Esophagus squamous epithelium (tissue), 5 donors: ENCODE measurements at places on chromosomes 2 and 18.

DNA sequence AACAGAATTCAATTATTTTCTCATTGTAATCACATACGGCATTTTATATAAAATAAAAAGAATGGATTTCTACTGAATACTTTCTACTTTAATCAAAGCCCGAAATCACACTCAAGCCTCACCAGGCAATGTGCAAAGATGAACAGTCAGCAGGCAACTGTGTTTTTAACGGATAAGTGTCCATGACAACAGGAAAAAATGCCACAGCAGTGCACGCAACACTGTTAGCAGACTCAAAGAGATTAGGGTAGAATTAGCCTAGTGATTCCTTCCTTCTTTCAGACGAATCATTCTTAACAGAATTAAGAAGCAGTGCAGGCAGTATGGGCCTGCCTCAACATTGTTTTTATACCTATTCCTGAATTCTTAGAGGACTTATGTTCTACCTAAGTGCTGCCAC is 135.6 kb downstream of the CDH2 start:
- no peak for DNase-seq

GRCh38 chr2:232876978-232877441 is 6.9 kb downstream of the SNORC start:
- no peak for DNase-seq

- DNase-seq, result no peak
Observed at GRCh38 chr18:46920653-46921052, 3.3 kb downstream of the KATNAL2 start.

DNA sequence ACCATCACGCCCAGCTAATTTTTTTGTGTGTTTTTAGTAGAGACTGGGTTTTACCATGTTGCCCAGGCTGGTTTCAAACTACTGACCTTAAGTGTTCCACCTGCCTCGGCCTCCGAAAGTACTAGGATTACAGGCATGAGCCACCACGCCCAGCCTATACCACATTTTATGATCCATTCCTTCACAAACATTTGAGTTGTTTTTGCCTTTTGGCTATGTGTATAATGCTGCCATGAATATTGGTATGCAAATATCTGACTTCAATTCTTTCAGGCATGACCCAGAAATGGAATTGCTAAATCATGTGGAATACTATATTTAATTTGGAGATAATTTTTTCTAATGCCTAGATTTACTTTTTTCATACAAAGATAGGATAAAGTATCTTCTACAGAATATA is 68.6 kb downstream of the TTC27 start:
- DNase-seq, result no peak

DNA sequence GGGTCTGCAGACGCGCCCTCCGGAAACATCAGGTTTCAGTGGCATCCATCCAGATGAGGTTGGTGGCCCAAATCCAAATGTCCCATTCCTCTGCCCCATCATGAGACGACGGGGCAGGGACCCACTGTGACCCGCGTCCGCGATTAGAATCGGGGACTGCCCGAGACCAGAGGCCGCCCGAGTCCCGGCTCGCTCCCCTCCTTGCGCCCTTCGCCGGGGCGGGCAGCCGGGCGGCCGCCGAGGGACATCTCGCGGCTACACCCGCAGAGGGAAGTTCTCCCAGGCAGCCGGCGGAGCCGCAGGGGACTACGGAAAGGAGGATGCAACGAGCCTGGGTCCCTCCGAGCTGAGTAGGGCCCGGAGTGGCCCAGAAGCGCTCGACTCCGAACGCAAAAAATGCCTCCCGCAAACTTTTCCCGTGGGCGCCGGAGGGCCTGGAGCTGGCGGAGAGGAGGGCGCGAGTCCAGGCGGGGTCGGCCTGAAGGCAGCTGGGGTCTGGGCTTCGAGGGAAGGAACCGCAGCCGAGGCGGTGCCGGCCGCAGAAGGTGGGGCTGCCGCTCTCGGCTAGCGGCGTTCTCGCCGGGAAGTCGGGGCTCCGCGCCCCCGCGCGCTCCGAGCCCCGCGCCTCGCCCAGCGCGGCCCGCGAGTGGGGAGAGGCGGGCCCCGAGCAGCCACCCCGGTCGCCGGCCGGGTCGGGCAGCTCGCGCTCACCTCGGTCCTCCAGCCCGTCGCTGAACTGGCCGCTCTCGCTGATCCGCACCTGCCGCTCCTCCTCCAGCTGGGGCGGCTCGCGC is 580 bp downstream of the TMEM163 start:
- DNase-seq, result no peak

DNA sequence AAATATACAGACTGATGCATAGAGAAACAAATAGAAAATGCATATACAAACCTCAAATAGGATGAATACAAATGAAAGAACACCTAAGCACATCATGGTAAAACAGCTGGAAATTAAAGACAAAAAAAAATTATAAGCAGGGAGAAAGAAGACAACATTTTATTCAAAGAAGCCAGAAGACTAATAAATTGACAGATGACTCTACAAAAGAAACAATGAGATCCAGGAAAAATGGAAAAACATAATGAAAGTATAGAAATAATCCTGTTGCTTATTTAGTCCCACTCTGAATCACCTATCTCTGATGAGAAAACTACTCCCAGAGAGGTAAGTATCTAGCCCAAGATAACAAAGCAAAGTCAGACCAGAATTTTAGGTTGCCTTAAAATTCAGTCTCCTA is 143.4 kb downstream of the RBM43 start:
- no peak for DNase-seq

DNA sequence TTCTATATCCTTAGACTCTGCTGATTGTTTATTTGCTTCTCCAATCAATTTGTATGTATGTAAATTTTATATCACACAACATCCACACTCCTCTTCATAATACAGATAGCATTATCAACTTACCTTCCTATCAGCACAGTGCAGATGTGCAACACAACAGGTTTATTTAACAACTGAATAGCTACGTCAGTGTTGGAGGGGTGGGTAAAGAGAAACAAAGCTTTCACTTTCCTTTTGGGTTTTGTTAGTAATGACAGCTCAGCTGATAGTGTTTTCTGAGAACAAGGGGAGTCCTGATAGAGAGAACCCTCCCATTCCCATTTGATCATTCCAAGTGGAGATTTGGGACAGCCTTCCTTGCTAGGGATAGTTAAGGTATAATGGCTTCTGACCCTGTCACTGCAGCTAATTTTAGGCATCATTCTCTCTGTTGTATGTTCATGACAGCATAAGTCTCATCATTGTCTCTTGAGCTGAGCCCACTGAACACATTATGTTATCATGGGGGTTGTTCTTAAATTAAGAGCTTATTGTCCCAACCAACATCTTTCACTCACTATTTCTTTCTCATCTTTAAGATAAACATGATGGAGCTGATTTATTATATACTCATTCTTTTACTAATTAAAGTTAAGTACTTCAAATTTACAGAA is 227.7 kb downstream of the GPD2 start:
- no peak for DNase-seq

GRCh38 chr18:36702401-36703013 is 126.3 kb downstream of the TPGS2 start:
- DNase-seq, result no peak

GRCh38 chr2:28350196-28350595 is 42.5 kb upstream of the FOSL2 start:
- no peak for DNase-seq

GRCh38 chr2:29228947-29229346 is 113.7 kb downstream of the CLIP4 start:
- no peak for DNase-seq

DNA sequence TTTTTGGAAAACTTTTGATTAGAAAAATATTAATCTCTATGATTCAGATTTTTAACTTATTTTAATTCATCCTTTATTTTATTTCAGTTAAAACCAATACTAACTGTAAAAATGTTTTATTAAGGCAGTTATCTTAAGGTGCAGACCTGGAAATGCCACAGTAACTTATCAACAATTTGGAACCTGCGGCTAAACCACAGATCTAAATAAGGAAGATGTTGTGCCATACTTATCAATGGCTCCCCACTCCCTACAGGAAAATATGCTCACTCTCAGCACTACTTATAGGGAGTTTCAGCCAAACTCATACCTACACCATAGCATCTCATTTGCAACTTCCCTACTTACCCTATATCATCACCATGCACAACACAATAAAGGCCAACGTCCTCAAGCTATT is 226.9 kb upstream of the KYNU start:
- DNase-seq, result no peak

GRCh38 chr2:215737477-215737876 is 275.9 kb downstream of the MREG start:
- no peak for DNase-seq

GRCh38 chr2:68832233-68832869 is 38.8 kb downstream of the BMP10 start:
- DNase-seq, result no peak

GRCh38 chr2:137872577-137872976 is 91.7 kb upstream of the HNMT start:
- DNase-seq, result no peak

DNA sequence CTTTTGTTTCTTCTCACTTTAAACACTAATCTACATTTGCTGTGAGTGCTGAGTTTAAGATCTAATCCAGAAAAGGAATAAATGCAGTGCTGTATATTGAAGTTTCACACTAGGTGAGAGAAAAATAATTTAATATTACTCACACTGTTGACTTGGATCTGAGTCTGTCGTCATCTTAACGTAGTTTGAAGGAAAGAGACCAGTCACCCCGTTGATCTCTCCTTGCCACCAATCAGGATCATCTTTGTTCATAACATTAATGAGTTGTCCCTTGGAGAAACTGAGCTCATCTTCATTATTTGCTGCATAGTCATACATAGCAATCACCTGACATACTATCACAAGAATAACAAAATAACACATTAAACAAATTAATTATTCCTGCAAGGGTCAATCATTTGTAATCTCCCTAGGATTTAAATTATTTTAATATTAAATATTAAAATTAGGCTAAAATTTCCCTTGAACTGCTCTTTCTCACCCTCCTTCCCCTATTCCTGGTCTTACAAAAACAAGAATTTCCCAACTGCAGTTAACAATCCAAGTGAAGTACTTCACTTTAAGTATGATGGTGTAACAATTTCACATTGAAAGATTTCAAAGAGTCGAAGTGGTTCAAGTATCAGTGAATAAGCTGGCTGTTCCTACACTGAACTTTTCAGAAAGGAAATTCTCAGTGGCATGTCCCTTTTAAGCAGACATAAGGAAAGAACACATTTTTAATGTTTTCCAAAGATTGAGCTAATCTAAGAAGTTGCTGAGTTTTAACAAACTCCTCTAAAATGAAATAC is 71.3 kb downstream of the FAM228A start:
- DNase-seq, result no peak

- no peak for DNase-seq
Observed at GRCh38 chr2:30275256-30275655, 43.9 kb downstream of the LBH start.

DNA sequence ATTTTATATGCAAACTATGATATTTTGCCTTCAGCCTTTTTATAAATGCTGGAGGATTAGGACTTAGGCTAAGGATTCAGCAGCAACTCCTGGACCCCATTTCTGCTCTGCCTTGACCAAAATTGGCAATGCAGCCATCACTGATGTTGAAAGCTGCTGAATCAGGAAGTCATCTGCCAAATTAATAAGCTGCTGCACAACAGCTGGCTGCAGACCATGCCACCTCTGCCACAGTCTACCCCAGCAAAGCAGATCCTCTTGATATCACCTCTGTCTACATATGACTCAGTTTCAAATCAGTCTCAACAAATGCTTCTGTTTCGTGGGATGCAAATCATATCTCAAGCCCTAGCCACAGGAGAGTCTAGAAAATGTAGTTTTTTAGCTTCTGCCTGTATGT is 7.1 kb upstream of the SOS1 start:
- no peak for DNase-seq

DNA sequence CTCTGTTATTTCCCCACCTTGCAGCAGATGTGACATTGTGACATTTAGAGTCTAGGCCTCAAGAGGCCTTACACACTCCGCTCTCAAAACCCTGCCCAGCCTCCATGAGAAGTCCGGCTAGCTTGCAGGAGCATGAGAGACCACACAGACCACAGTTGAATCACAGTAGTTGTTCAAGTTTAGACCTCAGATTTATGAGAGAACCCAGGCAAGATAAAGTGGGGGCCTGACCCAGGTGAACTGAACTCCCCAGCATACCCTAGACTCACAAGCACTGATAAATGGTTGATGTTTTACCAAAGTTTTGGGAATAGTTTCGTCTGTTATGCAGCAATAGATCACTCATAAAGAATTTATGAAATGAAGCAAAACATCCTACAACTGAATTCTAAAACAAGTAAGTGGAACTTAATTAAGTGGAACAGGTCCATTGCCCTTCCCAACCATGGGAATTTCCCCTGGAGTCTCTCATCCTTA is 4.7 kb upstream of the STAT1 start:
- no peak for DNase-seq

DNA sequence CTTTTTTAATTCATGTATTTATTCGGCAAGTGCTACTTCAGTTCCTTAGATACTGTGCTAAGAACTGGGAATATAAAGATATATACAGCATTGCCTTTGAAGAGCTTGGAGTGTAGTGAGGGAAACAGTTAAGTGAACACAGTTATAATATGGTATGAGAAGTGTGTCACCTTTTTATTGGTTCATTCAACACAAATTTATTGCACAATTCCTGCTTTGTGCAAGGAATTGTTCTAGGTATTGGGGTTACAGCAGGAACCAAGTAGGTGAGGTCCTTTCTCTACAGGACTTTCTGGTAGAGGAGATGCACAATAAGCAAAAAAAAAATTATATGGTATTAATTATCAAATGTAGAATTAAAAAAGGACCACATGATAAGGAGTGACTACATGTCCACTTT is 65.5 kb downstream of the MTX2 start:
- DNase-seq, result no peak

- no peak for DNase-seq
Observed at GRCh38 chr2:7857904-7858303, 824.0 kb upstream of the ID2 start.

DNA sequence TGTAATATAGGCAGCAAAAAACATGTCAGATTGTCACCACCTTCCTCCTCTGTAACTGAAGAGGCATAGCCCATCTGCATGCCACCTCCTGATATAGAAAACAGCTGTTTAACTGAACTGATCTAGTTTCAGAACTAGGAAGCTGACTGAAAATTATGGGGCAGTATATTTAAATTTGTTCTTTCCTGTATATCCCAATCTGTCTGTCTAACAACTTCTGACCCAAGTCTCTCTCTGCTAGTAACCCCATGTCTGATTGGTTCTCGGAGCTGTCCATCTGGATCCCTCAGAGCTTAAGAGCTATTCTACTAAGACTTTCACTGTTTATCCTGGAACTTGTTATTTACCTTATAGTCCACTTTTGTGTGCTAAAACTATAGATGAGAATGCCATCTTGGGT is 68.2 kb upstream of the SLC35G4 start:
- DNase-seq, result no peak

DNA sequence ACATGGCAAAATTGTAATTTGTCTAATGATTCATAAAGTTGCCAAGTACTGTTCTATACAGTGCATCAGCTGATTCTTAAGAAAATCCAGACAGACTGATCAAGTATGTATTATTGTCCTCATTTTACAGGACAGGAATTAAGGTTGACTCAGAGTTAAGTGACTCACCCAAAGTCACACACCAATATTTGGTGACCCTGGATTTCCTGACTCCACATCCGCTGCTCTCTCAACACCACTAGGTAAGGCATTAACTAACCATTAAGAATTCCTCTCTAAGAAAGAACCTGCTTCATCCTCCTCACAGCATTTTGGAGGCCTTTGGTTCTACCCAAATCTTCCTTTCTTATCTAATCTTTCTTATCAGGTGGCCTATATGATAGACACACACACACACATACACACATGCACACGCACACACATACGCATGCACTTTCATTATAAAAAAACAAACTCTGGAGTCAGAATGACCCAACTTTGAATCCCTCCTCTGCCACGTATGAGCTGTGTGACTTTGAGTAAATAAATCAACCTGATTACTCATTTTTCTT is 150.8 kb downstream of the ANKRD44 start:
- DNase-seq, result no peak
